ENCODE measurements at places on chromosomes 3 and 15. TPM values are rescaled to one million over a fixed set of nuclear protein-coding genes. Genes with fewer than 3 reads are reported as not detected.

BTLA gene
- total RNA-seq, result not detected

- DNase-seq, result no peak
These were observed 56.2 kb downstream of the SRGAP3 start for GRCh38 chr3:9193211-9193610.

DNA sequence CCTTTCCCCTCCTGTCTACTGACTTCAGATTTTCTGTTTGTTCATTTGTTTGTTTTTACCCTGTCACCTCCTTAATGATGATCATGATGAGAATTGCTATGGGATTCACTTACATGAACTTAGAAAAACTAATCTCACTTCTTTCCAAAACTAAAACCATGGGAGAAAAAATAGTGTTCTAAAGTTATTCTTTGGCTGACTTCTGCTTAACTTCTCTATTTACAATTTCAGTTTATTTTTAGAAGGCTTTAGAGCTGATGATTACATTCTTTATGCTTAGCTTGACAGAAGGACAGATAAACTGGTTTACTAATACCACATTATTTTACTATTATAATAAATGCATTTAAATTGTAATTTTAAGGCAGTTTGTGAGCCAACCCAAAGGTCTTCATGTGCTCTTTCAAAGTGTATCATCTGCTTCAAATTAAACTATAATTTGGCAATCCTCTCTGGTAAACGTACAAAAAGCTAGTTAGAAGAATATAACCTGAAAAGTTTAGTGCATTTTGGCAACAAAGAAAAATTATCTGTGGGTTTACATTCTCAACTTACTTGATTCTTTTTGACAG, 676.8 kb upstream of the UBE2E2 start:
- DNase-seq, result no peak

DNA sequence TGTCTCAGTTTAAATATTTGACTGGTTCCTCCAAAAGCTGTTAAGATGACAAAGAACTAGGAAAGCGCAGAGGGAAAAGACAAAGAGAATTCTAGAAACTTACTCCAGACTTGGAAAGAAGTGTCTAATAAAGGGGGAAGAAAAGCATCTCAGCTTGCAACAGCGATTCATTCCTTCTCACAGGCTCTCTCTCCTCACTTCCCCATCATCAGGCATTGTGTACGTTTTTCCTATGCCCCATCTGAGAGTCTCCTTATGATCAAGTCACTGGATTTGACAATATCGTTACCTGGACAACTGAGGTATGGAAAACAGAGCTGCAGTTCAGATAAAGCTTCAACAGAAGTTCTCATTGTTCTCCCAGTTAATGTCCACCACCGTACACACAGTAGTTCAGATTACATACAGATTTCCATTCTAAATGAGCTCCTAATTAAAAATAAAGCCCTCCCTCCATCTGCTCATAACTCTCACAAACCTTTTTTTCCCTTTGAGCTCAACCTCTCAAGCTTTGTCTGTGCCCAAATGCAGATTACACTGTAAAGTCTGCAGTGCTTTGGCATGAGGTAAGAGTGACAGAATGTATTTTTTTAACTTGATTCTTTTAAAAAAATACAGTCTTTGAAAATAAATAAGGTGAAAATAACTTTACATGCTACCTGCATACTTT, 254.4 kb upstream of the THBS1 start:
- DNase-seq, result no peak

GRCh38 chr3:144424606-144425005, 453.0 kb downstream of the DIPK2A start:
- DNase-seq, result no peak

DNA sequence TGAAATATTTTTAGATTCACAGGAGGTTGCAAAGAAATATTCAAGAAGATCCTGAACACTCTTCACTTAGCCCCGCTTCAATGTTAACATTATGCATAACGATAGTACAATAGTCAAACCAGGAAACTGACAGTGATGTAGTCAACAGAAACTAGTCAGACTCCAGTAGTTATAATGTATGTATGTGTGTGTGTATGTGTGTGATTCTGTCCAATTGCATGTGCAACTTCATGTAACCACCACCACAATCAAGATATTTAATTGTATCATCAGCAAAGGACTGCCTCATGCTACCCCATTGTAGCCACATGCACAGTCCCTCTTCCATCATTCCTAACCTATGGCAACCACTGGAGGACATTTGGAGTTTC, 77.9 kb downstream of the APBA2 start:
- no peak for DNase-seq

- DNase-seq, result no peak
These were observed 120.1 kb downstream of the LRRN1 start for GRCh38 chr3:3919316-3919715.

DNA sequence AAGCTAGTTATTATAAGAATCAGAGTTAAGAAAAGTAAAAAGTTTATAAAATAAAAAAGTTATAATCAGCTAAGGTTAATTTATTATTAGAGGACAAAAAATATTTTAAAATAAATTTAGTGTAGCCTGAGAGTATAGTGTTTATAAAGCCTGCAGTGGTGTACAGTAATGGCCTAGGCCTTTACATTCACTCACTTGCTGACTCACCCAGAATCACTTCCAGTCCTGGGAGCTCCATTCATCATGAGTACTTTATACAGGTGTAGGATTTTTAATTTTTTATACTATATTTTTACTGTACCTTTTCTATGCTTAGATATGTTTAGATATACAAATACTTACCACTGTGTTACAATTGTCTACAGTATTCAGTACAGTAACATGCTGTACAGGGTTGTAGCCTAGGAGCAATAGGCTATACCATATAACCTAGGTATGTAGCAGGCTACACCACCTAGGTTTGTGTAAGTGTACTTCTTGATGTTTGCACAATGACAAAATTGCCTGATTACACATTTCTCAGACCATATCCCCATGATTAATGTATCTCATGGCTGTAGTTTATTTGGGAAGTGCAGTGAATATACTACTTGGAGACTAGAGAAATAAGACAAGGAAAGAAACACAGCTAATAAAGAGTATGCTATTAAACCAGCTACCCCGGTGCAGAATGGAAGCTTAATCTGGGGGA, 101.9 kb upstream of the GALNT15 start:
- no peak for DNase-seq

DNA sequence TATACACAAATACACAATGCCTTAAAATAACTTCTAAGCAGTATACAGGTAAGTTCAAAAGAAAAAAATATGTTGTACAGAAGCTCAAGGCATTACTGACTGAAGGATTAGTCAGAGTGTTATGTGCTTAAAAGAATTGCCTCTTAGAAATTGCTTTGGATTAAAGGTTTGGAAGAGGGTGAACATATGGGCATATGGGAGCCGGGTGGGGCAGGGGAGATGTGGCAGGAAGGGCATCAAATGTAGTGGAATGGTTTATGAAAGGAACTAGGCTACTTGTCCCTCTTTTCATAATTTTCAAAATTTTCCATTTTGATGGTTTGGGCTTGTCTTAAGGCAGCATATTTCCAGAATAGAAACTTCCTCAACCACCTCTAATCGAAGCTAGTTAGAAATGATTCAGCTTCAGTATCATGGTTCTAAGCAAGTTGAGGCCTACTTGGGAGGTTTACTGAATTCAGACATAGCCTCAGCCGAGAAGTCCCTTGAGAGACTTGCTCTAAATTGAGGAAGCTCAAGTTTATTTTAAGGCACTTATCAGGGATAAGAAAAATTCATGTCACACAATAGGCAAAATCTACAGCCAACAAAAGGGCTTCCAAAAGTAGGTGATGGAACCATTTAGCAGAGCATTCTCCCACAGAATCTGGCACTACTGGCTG, 10.1 kb upstream of the GOLGB1 start:
- DNase-seq, result no peak

All from osteocyte (in vitro differentiated cells).